ENCODE measurements at places on chromosomes 5 and 9.

- DNase-seq: no peak
Measured at GRCh38 chr5:34538026-34538672, 118.0 kb upstream of the RAI14 start.

DNA sequence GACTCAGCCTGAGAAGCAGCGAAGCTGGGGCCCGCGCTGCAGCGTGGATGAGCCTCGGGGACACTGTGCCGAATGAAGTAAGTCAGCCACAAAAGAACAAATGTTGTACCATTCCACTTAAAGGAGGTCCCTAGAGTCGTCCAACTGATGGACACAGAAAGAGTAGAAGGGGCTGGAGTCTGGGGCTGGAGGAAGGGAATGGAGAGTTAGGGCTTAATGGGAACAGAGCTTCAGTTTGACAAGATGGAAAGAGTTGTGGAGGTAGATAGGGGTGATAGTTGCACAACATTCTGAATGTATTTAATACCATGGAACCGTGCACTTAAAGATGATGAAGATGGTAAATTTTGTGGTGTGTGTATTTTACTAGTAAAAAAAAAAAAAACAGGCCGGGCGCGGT is 119.9 kb downstream of the EHMT1 start:
- no peak for DNase-seq

GRCh38 chr5:163649514-163649913 is 144.1 kb downstream of the MAT2B start:
- no peak for DNase-seq

- DNase-seq: no peak
Measured at GRCh38 chr5:113118298-113118697, 141.7 kb downstream of the DCP2 start.

- no peak for DNase-seq
Measured at GRCh38 chr5:84275609-84276008, 109.1 kb downstream of the EDIL3 start.

DNA sequence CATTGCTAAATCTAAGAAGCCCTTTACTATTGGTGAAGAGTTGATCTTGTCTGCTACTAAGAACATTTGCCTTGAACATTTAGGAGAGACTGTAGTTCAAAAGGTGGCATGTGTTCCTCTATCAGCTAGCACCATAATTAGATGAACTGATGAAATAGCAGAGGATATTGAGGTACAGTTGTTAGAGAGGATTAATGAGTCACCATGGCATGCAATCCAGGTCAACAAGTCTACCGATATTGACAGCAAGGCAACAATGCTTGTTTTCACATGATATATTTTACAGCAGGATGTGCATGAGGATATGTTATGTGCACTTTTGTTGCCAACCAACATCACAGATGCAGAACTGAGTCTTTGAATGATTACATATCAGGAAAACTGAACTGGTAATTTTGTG is 134.3 kb upstream of the CDH9 start:
- no peak for DNase-seq

DNA sequence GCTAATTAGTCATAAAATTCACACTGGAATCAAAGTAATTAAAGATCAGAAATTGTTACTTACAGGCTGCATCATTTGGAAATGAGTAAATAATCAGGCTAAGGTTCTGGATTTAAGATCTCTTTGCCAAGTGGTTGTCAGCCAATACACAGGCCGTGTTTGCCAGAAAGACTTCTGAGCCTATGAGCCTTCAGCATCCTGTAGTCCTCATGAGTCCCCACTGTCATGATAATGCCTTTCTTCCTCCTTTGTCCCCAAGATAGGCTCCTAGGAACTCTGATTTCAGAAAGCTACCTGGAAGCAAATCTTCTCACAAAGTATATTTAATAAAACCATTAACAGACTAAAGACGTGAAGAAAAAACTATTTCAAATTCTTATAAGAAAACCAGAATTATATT is 810.5 kb downstream of the DNAH5 start:
- no peak for DNase-seq

GRCh38 chr5:72482046-72482445 is 25.2 kb downstream of the ZNF366 start:
- DNase-seq: no peak

GRCh38 chr5:87867281-87867680 is 401.4 kb downstream of the TMEM161B start:
- DNase-seq: no peak

- no peak for DNase-seq
Measured at GRCh38 chr5:144289277-144289676, 118.6 kb downstream of the KCTD16 start.

DNA sequence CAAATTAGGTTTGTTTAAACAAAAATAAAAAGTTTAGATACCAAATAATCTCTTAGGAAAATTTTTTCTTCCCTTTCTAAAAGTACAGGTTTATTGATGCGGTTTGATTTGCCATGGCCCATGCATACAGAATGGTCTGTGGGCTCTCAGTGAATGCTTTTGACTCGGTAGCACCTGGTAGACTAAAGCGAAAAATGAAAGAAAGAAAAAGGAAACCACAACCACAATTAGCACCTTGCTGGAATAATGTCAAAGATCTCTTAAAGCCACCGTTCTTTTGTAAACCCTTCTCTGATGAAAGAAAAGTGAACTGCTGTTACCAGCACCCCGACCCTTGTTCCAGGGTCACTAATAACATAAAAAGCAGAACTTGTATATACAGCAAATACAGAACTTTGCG is 157.9 kb downstream of the NFIB start:
- DNase-seq: no peak
